ENCODE measurements at places on chromosomes 4 and X.

- DNase-seq, result no peak
Measured at GRCh38 chr4:6190486-6190885, 9.9 kb downstream of the JAKMIP1 start.

DNA sequence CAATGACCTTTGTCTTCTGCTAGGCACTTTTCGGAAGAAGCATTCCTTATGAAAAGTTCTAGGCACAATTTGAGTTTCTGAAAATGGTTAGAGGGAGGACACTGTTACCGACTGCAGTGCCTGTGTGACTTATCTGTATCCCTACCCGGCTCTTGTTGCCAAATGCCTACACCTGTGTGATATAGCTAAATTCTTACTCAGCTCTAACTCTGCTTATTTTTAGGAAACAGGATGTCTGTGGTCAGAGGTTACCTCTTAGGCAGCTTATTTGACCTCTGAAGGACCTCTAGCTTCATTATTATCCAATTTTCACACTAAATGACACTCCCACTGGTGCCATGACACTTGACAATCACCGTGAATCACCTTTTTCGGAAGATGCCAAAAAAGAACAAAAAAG lies 561.1 kb upstream of the SMIM31 start:
- no peak for DNase-seq

DNA sequence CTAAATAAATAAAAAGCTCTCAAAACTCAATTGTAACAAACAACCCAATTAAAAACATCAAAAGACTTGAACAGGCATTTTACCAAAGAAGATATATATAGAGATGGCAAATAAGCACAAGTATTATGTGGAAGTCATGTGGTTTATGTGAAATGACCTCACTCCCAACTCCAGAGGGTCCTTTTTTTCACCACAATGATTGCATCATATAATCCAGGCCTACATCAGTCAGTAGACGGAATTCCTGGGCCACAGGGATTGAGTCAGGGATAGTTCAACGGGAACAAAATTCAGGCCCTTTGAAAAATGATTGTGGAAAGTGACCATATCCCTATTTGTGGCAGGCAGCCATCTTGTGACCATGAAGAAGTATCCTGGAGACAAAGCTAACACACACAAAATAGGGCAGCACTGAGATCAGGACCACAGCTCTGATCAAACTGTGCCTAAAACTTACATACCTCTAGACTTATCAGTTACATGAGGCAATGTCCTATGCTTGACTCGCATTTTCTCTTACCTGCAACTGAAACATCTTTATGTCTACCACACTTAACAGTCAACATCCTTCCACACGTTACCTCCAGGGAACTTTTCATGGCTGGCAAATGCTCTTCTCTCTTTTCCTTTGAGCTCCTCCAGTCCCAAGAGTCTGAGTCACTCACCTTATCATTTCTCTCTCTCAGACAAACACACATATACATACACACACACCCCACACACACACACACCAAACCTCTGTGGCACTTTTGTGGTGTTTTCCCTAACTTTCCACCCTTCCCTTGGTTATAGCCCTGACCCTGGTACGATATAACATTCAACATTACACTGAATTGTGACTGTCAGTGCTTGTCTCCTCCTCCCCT lies 113.5 kb downstream of the PHF8 start:
- no peak for DNase-seq

DNA sequence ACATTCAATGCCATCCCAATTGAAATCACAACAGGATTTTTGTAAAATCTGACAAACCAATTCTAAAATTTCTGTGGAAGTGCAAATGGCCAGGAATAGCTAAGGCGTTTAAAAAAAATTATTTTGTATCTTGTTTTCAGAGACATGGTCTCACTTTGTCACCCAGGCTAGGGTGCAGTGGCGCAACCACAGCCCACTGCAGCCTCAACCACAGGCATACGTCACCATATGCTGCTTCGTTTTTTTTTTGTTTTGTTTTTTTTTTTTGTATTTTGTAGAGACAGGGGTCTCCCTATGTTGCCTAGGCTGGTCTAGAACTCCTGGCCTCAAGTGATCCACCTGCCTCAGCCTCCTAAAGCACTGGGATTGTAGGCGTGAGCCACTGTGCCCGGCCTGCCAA lies 24.5 kb downstream of the ZNF41 start:
- DNase-seq, result no peak

DNA sequence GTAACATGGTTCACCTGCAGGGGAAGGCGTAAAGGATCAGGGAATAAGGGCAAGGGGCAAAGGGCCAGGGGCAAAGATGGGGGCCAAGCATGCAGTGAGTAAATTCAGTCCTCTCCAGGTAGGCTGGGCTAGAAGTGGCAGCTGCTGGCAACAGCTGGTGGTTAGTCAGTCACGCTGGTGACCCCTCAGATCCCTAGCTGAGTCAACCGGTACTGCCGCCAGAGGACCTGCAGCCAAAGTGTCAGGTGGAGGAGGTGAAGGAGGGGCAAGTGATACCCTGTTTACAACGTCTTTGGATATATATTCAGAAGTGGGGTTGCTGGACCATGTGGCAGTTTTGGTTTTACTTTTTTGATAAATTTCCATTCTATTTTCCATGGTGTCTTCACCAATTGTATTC lies 24.6 kb upstream of the NAP1L2 start:
- no peak for DNase-seq

DNA sequence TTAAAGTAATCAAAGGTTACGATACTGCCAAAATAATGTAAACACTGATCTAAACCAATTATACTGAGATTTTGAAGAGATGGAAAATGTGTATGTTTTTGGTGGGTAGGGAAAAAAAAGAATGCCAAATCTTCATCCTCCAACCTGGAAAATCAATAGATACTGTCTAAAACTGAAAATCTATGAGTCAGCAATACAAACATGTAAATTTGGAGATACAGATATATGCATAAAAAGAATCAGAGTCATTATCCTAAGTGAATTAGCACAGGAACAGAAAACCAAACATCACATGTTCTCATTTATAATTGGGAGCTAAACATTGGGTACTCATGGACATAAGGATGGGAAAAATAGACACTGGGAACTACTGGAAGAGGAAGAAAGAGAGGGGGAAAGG lies 197.4 kb upstream of the TRPC5 start:
- no peak for DNase-seq

DNA sequence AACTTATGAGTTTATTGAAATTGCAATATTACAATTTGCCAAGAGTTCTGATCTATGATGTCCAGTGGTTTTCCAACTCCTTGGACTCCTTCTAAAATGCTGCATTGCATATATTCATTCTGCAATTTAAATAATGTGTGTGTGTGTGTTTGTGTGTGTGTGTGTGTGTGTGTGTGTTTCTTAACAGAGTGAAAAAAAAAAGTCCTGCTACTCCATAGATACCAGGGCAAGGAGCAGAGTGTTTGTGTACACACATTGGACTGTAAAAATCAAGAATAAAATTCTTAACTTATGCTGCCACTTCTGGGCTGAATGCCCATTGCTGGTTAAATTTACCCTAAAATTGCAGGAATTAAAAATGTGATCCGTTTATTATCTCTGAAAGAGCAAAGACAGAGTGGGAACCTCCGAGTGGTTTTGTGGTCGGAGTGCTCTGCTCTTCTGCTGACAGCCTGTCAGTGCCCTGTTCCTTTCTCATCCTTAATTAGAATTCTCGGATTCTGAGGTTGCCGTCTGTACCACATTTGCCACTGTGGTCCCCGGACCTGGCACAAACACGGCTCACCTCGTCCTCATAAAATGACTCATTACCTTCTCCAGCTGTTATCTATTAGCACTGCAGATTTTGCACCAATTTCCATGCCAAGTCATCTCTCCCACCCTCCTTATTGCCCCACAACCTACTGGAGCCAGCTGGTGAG lies 355.5 kb downstream of the KCNIP4 start:
- DNase-seq, result no peak

GRCh38 chr4:145490796-145491195 lies 9.1 kb downstream of the SMAD1 start:
- DNase-seq, result no peak

DNA sequence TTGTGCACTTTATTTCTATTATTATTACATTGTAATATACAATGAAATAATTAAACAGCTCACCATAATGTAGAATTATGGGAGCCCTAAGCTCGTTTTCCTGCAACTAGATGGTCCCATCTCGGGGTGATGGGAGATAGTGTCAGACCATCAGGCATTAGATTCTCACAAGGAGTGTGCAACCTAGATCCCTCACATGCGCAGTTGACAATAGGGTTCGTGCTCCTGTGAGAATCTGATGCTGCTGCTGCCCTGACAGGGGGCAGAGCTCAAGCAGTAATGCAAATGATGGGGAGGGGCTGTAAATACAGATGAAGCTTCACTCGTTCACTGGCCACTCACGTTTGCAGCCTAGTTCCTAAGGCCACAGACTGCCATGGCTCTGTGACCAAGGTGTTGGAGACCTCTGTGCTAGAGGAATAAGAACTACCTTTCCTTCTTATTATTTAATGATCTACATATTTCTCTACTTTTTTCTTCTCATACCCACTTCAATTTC lies 492.9 kb upstream of the INTU start:
- no peak for DNase-seq

DNA sequence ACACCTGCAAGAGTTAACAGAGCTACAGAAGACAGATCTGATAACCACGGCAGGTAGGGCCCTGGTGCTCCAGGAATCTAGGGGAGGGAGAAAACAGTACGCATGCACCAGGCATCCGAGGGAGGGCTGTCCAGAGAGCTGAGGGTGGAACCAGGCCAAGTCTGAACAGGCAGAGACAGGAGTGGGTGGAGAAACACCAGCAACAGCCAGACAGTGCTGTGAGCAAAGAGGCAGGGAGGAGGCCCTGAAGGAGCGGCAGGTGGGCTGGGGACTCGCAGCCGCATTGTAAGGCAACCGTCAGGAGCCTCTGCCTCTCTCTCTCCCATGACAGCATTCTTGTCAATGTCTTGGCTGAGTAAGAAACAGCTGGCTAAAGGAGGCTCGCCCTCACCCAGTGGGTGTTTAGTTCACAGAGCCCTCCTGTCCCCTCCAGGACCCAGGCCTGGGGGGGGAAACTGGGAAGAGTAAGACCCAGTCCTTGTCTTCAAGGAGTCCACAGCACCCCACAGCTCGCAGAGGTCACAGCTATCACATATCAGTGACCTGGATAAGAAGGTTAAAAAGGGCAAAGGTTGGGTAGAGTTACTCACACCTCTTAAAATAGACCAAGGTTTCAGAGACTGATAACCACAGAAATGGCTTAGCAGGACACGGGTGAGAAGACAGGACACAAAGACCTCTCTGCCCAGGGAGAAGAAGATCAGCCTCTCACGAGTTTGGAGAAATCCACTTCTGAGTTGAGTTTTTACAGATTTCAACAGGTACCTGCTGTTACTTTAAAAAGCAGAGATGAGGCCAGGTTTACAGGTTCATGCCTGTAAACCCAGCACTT lies 10.5 kb downstream of the ACSL1 start:
- DNase-seq, result peak; percentile 79

- DNase-seq, result no peak
Measured at GRCh38 chr4:74451214-74451661, 6.3 kb downstream of the AREG start.

DNA sequence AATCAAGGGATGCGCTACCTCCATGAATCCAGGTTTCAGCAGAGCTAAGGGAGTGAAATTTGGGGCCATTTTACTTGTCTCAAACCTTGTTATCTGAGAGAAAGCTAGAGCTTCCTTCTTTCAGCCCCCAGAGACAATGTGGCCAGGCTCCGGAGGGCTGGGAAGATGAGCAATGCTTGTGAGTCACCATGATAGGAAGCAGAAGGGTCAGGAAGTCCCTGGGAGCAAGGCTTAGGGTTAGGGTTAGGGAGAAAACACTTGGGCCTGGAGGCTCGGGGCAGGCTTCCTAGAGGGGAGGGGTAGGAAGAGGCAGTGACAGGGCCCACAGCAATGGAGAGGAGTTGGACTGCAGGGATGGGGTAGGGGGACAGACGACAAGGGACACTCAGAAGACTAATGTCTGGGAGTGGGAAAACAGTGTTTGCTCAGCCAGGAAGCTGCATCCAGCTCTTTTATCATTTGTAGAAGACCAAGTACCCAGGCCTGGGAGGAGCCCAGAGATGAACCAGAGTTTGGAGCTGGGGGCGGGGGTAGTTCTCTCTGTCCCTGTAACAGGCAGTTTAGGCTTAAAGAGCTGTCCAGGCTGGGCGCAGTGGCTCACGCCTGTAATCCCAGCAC lies 16.4 kb upstream of the PORCN start:
- no peak for DNase-seq

- peak; percentile 76 for DNase-seq
Measured at GRCh38 chr4:137655302-137655701, 123.0 kb upstream of the PCDH18 start.

DNA sequence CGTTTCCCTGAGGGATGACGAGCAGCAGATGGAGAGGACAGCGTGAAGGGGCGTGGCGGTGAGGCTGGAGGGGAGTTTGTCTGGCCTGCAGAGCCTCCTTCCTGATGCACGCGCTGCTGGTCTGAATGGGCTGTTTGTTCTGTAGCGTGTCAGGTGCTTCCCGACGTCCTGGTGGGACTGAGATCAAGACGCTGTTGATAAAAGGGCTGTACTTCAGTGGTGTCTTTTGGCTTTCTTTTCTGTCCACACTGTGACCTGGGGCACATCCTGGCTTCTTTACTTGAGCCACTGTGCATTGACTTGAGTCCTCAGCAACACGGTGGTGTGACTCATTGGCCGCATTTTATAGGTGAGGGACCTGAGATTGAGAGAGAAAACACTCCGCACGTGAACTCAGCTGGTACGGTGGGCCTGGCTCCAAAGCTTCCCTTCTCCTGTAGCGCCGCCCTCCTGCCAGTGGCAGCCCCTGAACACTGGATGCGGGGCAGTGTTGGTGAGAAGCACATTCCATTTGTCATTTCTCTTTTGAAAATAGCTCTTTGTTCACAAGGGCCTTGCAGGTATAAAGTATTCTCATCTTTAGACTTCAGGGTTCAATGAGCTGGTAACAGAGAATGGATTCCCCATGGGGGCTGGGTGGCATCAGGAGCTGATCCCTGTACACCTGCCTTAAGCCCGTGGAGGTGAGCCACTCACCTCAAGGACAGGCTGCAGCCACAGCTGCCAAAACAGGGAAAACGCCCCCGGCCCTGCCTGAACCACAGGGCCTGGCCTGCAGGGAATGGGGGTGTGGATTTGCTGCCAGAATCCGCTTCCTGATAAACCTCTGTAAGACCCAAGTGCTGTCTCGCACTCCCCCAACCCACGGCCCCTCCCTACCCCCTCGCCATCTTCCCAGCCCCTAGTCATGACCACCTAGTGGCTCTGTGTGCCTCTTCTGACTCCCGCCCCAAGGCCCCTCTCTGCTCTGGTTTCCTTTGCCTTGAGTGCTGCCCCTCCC lies 29.2 kb downstream of the NSG1 start:
- DNase-seq, result peak; percentile 12

DNA sequence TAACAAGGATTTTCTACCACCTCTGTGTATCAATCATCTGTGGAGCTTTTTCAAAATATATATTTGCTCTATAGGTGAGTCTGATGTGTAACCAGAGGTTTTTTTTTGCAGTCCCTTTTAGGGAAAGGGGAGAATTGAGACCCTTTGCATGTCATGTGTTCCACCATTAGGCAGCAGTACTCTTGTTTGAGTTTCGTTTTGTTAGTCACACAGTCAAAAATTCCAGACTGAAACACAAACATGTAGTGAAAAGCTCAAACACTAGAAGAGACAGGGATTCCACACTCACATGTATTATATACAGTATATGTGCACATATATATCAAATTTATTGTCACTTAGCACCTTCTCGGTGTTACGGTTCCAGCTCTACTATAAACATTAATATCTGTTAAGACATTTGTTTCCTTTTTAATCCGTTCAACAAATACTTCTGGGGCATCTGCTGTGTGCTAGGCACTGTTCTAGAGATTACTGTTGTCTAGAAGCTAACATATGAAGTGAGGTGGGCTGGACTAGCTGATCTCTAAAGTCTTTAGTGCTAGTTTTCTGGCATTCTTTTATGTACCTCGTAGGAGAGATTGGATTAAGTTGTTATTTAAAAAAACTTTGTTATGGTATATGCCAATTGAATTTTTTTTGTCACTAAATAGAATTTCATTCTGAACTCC lies 5.5 kb downstream of the USP9X start:
- peak; percentile 34 for DNase-seq

All from lung (tissue), 17 donors.